ENCODE measurements at places on chromosomes 13 and 19.
A peak's percentile ranks its signal among the peaks of the same experiment; 100 is the strongest.

GRCh38 chr13:28355046-28355821 lies 139.7 kb downstream of the FLT1 start:
- no peak for DNase-seq

- DNase-seq: no peak
These were observed 6.3 kb upstream of the MRPS31 start for GRCh38 chr13:40777166-40777808.

- no peak for DNase-seq
These were observed 2.9 kb downstream of the KLK12 start for GRCh38 chr19:51031880-51032225.

GRCh38 chr13:107210723-107211030 lies 642.7 kb upstream of the ARGLU1 start:
- no peak for DNase-seq

- DNase-seq: no peak
These were observed 17.1 kb downstream of the CLN5 start for GRCh38 chr13:77009011-77009410.

DNA sequence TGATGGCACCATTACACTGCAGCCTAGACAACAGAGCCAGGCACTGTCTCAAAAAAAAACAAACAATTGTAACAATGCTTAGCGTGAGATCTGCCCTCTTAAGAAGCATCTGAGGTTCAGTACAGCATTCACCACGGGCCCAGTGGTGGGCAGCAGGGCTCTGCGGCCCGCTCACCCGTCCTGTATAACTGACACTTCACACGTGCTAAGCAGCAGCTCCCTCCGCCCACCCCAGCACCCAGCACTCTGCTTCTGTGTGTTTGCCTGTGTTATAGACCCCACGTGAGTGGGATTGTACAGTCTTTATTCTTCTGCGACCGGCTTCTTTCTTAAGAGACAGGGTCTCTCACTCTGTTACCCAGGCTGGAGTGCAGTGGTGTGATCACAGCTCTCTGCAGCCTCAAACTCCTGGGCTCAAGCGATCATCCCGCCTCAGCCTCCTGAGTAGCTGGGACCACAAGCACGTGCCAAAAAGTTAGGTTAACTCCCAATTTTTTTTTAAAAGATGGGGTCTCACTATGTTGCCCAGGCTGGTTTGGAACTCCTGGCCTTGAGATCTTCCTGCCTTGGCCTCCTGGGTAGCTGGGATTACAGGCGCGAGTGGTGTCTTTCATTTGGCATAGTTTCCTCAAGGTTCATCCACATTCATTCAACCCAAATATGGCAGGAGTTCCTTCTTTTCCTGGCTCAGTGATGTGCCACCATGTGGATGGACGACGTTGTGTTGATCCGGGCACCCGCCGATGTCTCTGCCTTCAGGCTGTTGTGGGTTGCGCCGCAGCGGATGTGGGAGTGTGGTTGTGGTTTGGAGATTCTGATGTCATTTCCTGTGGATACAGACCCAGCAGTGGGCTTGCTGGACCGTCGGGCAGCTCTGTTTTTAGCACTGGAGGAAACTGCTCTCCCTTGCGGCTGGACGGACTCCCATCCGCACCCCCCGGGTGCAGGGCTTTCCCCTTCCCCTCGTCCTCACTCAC lies 170.0 kb downstream of the KDM4B start:
- DNase-seq: peak; percentile 61

- DNase-seq: no peak
These were observed 529 bp downstream of the LONP1 start for GRCh38 chr19:5719274-5719960.

- no peak for DNase-seq
These were observed 14.9 kb downstream of the TIMM13 start for GRCh38 chr19:2412449-2412848.

DNA sequence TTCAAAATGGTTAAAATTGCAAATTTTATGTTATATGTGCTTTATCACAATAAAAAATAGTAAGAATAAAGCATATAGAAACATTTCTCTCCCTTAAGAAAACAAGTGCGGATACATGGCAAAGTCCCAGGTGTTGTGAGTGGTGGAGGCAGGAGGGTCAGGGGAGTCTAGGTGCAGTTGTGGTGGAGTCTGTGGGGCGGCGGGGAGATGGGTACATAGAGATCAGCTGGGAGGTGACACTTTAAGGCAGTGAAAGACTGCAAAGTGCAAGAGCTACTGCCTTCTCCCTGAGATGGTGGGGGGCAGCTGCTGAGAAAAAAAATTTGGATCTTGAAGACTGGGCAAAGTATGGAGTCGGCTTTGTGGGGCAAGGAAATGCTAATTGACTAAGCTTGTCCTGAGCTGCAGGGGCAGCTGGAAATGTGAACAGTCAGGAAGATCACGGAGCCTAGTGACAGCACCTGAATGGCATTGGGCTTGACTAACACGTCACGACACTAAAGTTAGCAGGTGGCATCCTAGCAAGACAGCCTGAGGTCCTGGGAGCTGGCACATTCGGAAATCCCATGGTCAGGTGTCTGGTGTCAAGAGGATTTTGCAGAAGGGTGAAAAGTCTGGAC lies 72.9 kb upstream of the IRS2 start:
- no peak for DNase-seq

GRCh38 chr13:51614350-51614786 lies 30.1 kb downstream of the WDFY2 start:
- no peak for DNase-seq

- peak; percentile 16 for DNase-seq
These were observed 6.1 kb upstream of the KANK2 start for GRCh38 chr19:11203194-11204075.

DNA sequence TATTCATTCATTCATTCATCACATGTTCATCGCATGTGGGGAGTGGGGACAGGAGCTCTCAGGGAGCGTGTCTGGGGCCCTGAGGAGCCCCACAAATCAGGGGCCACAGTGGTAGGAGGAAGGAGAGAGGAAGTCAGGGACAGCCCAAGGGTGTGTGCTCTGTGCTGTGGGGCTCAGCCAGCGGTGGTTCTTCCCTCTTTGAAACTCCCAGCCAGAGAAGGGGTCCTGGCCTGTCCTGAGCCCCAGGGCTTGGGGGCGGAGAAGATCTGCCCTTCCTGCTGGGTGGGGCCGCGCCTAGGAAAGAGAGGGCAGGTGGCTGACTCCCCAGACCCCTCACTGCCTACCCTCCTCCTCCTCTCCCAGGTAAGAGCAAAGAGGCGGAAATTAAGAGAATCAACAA lies 14.6 kb downstream of the AP2A1 start:
- no peak for DNase-seq

DNA sequence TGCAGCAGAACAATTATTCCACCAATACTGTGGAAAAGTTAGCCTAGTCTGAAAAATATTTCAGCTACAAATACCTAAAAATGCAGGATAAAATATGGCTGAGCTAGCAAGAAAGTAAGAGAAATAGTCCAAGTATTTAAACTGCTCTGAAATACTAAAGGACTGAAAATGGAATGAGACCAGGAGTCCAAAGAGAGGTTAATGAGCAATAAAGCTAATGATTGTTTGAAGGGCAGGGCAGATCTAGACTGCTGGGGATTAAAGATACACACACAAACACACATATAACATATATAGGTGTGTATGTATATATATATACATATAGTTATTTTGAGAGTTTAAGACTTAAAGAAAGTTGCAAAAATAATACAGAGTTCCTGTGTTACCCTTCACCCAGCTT lies 2.6 kb upstream of the CDADC1 start:
- DNase-seq: no peak

DNA sequence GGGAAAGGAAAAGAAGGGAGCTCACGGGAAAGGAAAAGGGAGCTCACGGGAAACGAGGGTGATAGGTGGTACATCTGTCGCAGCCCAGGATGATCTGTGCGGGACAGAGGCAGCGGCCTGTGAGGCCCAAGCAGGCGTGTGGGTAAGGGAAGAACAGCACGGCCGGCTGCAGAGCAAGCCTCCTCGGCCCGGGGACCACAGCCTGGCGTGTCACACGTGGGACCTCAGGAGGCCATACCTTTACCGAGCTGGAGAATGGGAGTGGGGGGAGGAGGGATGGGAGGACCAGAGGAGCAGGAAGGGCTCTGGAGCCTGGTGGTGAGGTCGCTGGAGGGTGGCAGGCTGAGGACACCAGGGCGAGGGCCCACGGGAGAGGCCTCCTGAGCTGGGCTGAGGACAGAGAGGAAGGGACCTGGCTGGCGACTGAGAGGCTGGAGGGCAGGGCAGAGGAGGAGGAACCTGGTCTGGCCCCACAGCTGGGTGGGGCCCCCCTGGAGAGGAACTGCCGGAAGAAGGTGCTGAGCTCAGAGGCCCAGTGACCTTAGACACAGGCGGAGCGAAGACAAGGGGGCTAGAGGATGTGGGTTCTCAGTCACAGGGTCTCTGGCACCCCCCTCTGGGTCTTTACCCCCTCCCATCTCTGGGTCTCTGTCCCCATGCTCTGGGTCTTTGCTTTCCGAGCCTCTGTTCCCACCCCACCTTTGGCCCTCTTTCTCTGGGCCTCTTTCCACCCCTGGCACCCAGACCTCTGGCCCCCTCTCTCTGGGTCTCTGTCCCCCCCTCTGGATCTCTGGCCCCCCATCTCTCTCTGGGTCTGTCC lies 2.9 kb upstream of the FTL start:
- no peak for DNase-seq

GRCh38 chr13:23021906-23022305 lies 158.9 kb upstream of the SGCG start:
- DNase-seq: no peak

- DNase-seq: no peak
These were observed 237.7 kb upstream of the DACH1 start for GRCh38 chr13:72104656-72105180.

DNA sequence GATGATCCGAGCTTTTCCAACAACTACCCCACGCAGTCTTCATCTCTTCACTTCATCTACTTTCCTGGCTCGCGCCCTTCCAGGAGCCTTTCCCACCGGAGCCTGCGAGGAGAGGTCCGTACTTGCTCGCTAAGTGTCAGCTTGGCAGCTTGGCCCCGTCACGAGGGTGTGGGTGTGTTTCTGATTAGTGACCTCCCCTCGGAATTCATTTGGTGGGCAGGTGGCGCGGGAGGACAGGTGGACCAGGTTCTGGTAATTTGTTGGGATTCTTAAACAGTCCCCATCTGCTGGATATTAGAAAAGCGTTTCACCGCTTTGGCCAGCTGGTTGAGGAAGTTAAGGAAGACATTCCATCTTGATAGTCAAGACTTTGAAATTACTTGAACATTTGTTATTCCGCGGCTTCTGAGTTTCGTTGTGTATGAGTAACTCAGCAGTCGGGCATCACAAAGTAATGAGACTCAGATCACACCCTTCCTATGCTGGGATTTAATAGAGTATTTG lies 515 bp downstream of the UFM1 start:
- DNase-seq: peak; percentile 27

GRCh38 chr13:39998166-39998565 lies 342.7 kb downstream of the COG6 start:
- DNase-seq: no peak

DNA sequence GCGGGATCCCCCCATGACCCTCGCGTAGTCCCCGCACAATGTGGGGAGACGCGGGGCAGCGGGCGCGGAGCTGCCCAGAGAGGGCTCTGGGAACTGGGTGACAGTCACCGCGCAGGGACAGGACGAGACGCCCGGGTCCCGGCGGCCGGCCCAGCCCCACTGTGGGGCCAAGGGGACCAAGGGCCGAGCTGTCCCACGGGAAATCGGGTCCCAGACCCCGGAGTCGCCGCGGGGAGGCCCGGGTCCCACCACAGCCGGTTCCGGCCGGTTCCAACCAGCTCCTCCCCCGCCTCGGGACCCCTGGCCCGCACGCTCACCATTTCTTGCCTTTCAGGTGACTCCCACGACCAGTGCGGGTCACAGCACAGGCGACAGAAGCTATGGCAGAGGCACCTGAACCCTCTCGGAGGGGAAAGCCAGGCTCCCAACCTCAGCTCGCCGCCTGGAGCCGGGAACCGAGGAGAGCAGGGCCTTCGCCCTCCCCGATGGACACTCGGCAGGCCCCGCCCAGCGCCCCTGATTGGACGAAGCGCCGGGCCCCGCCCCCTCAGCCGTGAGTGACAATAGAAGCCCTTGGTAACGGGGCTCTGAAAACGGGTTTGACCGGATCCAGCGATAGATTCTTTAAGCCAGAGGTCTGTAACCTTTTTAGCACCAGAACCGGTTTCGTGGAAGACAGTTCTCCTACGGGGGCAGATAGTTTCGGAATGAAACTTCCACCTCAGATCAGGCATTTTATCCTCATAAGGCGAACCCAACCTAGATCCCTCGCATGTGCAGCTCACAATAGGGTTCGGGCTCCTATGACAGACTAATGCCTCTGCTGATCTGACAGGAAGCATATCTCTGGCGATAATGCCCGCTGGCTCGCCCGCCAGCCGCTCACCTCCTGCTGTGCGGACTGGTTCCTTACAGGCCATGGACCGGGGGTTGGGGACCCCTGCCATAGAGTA lies at the start of gene ZNF433:
Gene ZNF433, minus strand, starts transcription at position 460 of the 953 bp plus-strand sequence. Its CDS starts 140 bp downstream, at position 320.
- DNase-seq: peak; percentile 44

GRCh38 chr19:13006431-13007281 lies 11.4 kb downstream of the NFIX start:
- DNase-seq: no peak

- DNase-seq: no peak
These were observed 188.7 kb downstream of the TM9SF2 start for GRCh38 chr13:99689955-99690354.

- DNase-seq: no peak
These were observed 135.6 kb downstream of the PRR20E start for GRCh38 chr13:57302604-57303003.

DNA sequence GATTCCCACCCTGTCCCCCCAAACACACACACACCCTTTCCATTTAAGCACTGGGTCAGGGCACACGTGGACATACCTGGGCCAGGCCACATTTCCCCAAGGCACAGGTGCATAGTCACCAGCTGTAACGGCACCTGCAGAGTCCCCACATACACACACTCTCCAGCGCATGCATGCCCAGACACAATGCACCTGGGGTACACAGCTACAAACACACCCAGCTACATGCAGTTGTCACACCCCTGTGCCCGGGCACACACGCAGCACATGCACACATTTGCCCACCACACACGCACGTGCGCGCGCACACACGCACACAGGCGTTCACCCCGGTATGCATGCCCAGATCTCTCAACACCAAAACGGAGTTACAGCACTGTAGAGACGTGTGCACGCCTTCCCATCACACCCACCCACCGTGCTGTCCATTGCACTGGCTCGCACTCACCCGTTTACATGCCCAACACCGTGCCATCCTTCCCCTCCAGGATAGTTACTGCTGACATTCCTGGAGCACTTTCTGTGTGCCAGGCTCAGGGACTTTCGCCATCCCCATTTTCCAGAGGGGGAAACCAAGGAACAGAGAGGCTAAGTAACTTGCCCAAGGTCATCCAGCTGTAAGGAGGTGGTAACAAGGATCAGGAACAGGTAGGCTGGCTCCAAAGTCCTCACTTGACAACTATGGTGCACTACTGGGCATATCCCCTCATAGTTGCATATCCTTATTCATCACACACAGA lies 749 bp upstream of the SHANK1 start:
- no peak for DNase-seq

- peak; percentile 59 for DNase-seq
These were observed 559 bp upstream of the LENG9 start for GRCh38 chr19:54464044-54464629.
